Esophagus muscularis mucosa (tissue), 4 donors: ENCODE measurements at places on chromosomes 2 and 18. TPM values are rescaled to one million over a fixed set of nuclear protein-coding genes. Genes with fewer than 3 reads are reported as not detected.

UNC80 gene
- total RNA-seq: 0.06 TPM

ZNF521 gene
- 20.6 TPM for total RNA-seq

MMADHC gene
- 184 TPM for total RNA-seq

TIA1 gene
- 51.2 TPM for total RNA-seq

IL1R1 gene
- 55.6 TPM for total RNA-seq

GRB14 gene
- 5.3 TPM for total RNA-seq

ECEL1 gene
- 1.4 TPM for total RNA-seq

AFF3 gene
- total RNA-seq: 99.5 TPM

ZNF385B gene
- total RNA-seq: 2.2 TPM

VWC2L gene
- total RNA-seq: not detected

ABCB6 gene
- total RNA-seq: 27.3 TPM

MYO7B gene
- total RNA-seq: 0.98 TPM

TMEM17 gene
- total RNA-seq: 2.5 TPM

TRAPPC8 gene
- 43.4 TPM for total RNA-seq

REG1B gene
- not detected for total RNA-seq

RAB6D gene
- total RNA-seq: 0.11 TPM

RAB27B gene
- 1.6 TPM for total RNA-seq

SERPINB13 gene
- total RNA-seq: not detected

- DNase-seq: no peak
Observed at GRCh38 chr2:192025637-192026036, 169.1 kb downstream of the TMEFF2 start.

GRCh38 chr2:224628416-224628815 lies 43.3 kb upstream of the CUL3 start:
- DNase-seq: no peak

DNA sequence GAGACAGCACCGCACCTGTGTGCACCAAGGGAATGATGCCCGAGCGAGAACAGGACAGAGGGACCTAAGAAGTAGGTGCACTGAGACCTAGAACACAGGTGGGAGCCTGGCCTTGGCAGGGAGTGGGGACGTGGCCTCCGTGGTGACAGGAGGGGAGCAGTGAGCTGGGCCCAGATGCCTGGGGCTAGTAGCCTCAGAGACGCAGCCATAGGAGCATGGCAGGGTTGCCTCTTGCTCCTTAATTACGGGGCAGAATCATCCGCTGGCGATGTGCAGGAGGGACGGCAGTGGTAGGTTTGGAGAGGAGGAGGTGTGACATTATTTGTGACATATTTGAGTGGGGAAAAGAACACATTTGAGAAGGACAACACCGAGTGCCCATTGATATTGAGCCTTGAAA lies 57.0 kb upstream of the HPCAL1 start:
- DNase-seq: no peak

- no peak for DNase-seq
Observed at GRCh38 chr18:10913919-10914318, 235.4 kb downstream of the PIEZO2 start.

GRCh38 chr2:118219611-118220010 lies 131.3 kb downstream of the INSIG2 start:
- DNase-seq: no peak

- DNase-seq: no peak
Observed at GRCh38 chr2:211161236-211161635, 604.8 kb downstream of the CPS1 start.

DNA sequence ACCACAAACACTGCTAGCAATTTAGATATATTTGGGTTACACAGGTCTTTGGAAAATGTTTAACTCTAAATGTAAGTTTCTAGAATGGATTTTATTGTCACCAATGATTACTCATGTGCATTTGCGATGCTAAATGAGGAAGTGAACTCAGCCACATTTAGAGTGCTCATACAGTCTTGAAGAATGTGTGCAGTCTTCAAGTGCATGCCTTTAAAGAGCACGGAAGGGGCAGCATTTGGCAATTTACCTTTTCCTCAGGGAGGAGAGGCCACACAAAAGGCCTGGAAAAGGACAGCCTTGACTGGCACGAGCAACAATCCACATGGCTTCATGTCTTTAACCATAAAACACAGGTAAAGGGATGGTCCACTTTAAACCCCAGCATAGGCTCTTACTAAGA lies 78.5 kb upstream of the STK17B start:
- no peak for DNase-seq

- DNase-seq: no peak
Observed at GRCh38 chr2:39718483-39718882, 52.8 kb downstream of the TMEM178A start.

- peak; percentile 86 for DNase-seq
Observed at GRCh38 chr2:5985536-5986385, 293.6 kb downstream of the SOX11 start.

- no peak for DNase-seq
Observed at GRCh38 chr2:152222975-152223637, 47.5 kb upstream of the STAM2 start.

DNA sequence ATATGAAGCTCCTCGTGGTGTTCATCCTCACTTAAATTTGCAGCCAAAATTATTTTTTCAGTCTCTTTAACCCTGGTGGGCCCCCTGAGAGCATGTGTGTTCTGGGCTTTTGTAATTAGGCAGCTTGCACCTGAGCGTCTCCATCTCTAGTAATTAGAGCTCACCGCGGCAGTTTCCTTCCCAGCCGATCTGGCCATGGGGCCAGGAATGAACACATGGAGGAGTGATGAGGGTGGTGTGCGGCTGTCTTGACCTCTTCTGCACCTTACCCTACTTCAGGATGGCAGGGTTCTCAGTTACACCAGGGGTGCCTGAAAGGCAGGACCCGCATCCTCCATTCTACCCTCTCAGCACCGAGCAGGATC lies 98.5 kb downstream of the AFF3 start:
- DNase-seq: no peak

- no peak for DNase-seq
Observed at GRCh38 chr2:48341551-48342133, 188.3 kb upstream of the STON1 start.

- no peak for DNase-seq
Observed at GRCh38 chr2:58709274-58709673, 468.1 kb upstream of the FANCL start.

DNA sequence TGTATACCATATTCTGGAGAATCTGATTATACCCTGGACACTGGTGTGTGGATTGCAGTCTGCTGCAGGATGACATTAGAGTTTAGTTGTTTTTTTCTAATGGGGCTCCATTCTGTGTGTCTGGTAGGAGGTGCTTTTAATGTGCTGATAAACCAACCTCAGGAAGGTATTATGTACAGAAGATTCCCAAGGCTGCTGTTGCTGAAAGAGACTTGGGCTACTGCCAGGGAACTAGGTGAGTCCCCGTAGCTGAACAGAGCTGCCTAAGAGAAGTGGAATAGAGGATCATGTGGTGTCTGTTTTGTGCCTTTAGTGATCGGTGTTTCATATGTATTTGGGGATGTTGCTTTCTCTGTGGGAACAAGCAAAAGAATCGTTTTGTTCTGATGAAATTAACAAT lies 16.5 kb downstream of the SPATA3 start:
- no peak for DNase-seq

DNA sequence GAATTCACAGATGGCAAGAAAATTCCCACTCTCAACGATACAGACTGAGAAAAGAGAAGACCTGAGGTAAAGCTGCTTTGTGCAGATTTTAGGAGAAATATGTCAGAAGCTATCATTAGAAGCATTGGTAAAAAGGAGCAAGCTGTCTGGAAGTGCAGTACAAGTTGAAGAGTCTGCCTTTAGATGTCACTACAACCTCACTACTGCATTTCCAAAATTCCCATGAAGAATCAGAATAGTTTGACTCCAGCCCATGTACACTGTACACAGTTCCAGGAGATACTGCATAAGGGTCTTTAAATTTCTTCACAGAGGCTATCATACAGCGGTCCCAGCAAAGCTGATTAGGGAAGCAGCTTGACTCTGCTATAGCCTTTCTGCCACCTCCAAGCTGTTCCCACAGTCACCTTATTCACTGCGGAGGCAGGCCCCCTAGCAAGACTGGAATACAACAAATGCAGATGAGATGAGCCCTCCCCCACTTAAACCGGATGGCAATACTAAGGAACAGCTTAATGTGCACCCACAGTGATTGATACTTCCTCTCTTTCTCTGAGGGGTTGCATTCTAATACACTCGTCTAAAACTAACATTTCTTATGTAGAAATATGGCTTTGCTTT lies 527.4 kb downstream of the TMEM182 start:
- no peak for DNase-seq

- DNase-seq: no peak
Observed at GRCh38 chr2:183519371-183520056, 395.3 kb downstream of the NUP35 start.

GRCh38 chr2:37876227-37876626 lies 48.9 kb upstream of the RMDN2 start:
- DNase-seq: no peak

DNA sequence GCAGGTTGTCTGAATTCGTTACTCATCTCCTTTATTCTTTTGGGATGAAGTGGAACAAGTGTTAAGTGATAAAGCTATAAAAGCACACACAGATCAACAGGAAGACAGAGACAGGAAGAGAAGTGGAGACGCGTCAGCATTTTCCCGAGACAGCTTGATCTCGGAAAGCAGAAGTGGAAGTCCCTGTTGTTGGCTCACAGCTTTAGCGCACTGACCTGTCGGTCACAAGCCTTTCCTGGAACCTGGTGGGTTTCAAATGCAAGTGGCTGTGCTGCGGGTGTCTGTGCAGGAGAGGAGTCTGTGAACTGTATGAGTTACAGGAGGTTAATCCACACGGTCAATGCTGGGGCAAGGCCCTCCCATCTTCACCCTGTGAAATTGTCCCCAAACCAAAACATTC lies 116.6 kb upstream of the PELI1 start:
- no peak for DNase-seq

DNA sequence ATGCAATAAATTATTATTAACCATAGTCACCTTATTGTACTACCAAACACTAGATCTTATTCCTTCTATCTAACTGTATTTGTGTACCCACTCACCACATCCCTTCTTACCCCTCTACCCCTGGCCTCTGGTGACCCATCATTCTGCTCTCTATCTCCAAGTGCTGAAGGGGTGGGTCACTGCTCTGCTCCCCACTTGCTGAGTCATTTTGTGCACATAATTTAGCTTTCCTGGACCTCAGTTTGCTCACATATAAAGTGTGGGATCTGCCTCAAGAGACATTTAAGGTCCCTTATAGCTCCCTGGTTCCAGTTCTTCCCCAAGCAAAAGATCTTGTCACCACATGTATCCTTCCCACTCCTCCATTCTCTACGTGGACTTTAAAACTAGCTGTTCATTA lies 169.4 kb downstream of the ZNF385B start:
- no peak for DNase-seq

DNA sequence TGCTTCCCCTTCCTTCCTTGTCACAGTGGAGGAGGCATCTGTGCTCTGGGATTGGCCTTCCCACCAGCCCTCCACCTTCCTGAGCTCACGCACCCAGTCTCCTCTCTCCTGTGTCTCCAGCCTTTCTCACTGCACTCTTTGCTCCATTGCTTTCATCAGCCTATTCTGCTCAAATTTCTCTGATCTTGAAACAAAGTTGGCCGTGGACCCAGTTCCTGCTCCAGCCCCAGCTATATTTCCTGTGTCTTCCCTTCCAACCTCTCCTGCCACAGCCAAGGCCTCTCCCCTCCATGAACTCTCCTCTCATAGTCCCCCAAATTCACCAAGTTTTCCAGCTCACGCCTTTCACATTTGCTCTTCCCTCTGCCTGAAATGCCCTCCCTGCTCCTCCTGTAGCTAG lies 226.6 kb upstream of the AGAP1 start:
- DNase-seq: no peak

DNA sequence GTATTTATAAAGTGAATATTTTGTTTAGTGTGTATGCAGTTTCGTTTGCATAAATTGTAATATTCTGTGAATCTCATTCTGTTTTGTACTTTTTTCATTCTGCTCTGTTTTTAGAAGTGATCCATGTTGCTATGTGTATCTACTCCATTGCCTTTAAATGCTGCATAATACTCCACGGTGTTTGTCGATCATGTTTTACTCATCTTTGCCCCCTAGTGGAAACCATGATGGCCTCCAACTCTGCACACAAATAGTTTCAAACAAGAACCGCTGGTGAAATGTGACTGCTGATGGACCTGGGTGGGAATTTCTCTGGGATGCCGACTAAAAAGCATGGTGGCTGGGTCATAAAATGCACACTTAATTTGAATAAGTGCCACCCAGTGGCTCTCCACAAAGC lies 32.0 kb upstream of the SKOR2 start:
- DNase-seq: peak; percentile 70

DNA sequence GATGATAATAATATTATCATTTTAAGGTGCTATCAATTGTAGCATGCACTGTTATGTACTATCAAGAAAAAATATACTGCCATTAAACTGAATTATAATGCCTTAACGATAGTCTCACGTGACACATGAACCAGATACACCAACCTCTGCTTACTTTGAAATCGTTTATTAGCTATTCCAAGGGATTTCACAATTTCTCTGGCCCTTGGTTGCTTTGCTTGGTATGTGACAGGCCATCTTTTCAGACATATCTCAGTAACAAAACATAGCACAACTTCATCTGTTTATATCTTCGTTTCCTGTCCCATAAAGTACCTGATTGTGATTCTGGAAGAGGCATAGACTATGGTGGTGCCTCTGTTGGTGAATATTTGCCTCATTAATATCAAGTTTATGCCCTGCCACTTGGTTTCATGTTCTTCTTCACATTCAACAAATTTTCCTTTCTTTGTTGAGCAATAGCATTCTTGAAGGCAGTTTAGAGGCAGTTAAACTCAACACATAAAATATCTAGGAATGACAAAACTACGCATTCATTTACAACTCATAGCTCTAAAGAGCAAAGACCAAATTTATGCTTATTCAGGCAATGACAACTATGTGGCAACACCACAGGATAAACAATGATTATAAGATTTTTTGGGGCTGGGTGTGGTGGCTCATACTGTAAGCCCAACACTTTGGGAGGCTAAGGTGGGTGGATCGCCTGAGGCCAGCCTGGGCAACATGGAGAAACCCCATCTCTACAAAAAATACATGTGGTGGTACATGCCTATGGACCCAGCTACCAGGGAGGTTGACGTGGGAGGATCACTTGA lies 84.3 kb downstream of the MCFD2 start:
- no peak for DNase-seq

GRCh38 chr2:229689307-229689839 lies 25.0 kb downstream of the DNER start:
- peak; percentile 42 for DNase-seq

DNA sequence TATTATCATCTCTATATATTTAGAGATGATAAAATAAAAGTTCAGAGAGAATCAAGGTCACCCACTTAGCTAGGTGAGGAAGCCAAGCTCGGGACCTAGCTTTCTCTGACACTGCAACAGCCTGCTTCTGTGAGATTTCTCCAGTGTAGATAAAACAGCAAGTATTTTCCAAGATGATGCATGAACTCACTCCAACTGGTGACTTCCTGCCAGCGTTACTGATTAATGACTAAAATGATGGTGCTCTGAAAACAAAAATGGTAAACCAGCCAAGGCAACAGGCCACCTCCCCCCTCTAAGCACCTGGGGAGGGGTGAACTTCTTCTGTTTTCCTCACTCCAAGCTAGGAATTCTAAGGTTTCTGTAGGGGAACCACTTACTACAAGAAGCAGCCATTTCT lies 510.2 kb upstream of the ID2 start:
- DNase-seq: no peak

GRCh38 chr2:105432044-105432399 lies 33.2 kb upstream of the FHL2 start:
- DNase-seq: no peak

GRCh38 chr2:170006587-170007325 lies 171.2 kb upstream of the MYO3B start:
- no peak for DNase-seq

- DNase-seq: no peak
Observed at GRCh38 chr2:69424419-69424818, 12.8 kb downstream of the NFU1 start.
